ENCODE measurements at places on chromosomes 6 and 20.
A peak's percentile ranks its signal among the peaks of the same experiment; 100 is the strongest.

DNA sequence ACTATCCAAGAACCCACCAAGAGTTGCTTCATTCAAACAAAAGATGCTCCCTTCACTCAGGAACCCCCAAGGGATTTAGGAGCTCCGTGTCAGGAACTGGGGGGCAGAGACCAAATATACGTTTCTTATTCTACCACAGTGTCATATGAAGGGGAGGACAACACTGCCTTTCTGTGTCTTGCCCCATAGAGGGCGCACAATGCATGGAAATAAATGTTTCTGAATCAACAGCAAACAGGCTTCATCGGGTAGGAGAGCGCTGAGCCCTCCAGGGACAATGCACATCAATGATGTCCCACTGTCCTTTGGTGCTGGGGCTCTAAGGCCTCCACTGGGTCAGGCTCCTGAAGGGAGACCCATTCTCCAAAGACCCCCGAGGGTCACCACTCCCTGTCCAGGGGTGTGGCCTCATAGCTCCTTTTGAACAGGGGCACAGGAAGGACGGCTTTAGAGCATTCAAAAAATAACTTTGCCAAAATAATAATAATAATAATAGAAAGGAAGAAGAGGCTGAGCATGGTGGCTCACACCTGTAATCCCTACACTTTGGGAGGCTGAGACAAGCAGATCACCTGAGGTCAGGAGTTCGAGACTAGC is 31.1 kb downstream of the PLG start:
- peak; percentile 6 for DNase-seq

GRCh38 chr6:99393366-99393697 is 663 bp downstream of the COQ3 start:
- DNase-seq = no peak

DNA sequence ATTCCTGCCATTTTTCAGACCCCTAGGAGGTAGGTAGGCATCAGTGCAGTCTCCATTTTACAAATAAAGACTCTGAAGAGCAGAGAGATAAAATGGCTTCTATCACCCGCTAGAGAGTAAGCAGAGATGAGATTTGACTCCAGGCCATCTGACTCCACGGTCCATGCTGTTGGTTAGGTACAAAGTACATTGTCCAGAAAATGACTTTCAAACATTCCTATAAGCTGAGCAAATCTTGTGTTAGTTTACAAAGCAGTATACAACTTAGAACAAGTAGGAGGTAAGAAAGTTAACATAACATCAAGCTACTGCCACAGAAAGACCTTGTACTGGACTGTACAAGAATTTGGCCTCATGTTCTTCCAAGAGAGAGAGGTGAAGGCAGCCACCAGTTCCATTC is 14.9 kb downstream of the BTN1A1 start:
- DNase-seq = no peak

DNA sequence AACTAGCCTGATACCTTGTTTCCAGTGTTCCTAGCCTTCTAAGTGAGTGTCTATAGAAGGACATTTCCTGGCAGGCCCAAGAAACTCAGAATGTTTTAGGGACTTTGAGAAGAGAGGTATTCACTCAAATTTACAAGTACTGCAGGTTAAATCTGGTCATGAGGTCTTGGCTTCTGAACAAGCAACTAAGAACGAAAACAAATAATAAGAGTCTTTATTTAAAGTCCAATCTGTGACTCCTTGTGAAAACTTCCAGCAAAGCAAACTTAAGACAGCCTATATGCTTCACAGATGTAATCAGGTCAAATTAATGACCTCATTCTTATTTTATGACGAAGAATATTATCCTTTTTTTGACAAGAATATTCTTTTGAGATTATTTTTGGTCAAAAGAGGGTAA is 79.4 kb upstream of the PRSS16 start:
- no peak for DNase-seq
